ENCODE measurements at places on chromosomes 16 and 17. TPM values are rescaled to one million over a fixed set of nuclear protein-coding genes. Genes with fewer than 3 reads are reported as not detected.
A peak's percentile ranks its signal among the peaks of the same experiment; 100 is the strongest.

- H3K4me1 ChIP-seq: no peaks in the 10 kb centered on the region
- H3K36me3 ChIP-seq: no peaks in the 10 kb centered on the region
Observed at GRCh38 chr17:74089869-74090464, 113.5 kb upstream of the RPL38 start.

DNA sequence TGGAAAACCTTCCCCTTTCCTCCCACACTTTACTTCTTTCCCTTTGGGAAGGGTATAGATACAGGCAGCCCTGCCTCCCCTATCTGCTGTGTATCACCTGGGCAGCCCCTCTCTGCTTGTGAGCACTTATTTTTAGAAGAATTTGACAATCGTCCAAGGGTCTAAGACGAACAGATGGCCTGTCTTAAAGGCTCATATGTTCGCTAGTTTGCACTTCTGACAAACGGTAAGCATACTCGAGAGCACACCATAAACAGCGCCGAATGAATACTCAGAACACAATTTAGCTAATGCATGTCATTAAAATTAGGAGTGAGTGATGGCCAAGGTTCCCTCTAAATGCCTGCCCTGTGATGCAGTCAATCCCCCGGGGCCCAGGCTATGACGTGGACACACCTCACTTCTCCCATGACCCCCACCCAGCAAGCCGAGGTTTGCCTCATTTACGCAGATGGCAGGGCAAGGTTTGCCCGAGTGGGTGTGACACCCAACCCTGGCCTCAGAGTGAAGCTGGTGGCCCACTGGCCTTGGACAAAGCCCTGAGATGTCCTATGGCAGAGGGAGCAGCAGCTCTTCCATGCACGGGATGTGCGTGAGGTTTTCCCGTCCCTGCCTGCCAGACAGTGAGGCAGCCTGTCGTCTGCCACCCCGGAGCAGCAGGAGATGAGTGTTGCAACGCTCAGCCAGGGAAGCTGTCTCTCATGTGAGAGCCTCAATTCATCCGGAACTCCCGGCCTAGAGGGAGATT, 125.2 kb downstream of the C16orf78 start:
- H3K27ac ChIP-seq: no peak overlapping the region
- no peak for DNase-seq
- H3K36me3 ChIP-seq: no peaks in the 10 kb centered on the region
- H3K4me1 ChIP-seq: no peaks in the 10 kb centered on the region
- H3K27me3 ChIP-seq: no peaks in the 10 kb centered on the region
- H3K4me3 ChIP-seq: no peak overlapping the region

- H3K27me3 ChIP-seq: no peaks in the 10 kb centered on the region
- H3K4me1 ChIP-seq: peaks cover 7% of the 10 kb centered on the region
- no peak for DNase-seq
- H3K4me3 ChIP-seq: no peak overlapping the region
Observed at GRCh38 chr16:66525396-66526180, 24.3 kb downstream of the TK2 start.

DNA sequence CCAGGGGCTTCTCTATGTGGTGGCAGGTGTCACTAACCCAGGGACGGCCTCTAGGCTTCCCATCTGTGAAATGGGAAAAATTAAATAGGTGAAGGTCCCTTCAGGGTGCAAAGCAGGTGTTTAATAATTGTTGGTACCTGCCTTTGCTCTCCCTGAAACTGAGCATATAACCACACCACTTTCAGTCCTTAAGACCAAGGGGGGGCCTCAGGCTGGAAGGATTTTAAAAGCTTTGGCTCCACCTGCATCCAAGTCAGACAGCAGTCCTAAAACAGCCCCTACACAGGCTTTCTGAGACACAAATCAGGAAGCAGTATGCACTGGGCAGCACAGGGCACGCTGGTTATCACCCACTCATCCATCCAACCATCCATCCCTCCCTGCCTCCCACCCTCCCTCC, 55.0 kb downstream of the TK2 start:
- no peaks in the 10 kb centered on the region for H3K27me3 ChIP-seq
- no peaks in the 10 kb centered on the region for H3K4me1 ChIP-seq
- no peak for DNase-seq
- no peaks in the 10 kb centered on the region for H3K36me3 ChIP-seq

DNA sequence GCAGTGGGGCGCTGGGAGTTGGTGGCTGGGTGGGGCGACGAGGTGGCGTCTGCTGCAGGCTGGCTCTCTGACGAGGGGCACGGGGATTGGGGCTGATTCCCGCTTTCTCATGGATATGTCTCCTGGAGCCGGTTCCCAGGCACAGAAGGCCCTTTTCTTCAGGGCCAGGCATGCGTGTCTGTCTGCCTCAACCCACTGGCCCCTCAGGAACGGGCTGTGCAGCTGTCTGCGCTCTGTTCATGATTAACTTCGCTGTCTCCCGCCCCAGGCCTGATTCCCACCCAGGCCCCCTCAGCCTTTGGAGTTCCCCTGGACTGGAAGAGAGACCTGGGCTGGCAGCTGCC, 53.1 kb downstream of the RAP1GAP2 start:
- H3K4me3 ChIP-seq: no peak overlapping the region
- no peaks in the 10 kb centered on the region for H3K4me1 ChIP-seq
- no peaks in the 10 kb centered on the region for H3K36me3 ChIP-seq
- H3K27ac ChIP-seq: no peak overlapping the region

- H3K27ac ChIP-seq: peak overlapping the region; percentile 90
- H3K36me3 ChIP-seq: no peaks in the 10 kb centered on the region
- DNase-seq: peak; percentile 95
- H3K4me3 ChIP-seq: peak overlapping the region; percentile 10
- peaks cover 5% of the 10 kb centered on the region for H3K4me1 ChIP-seq
- no peaks in the 10 kb centered on the region for H3K27me3 ChIP-seq
Observed at GRCh38 chr16:68257906-68258800, 6.2 kb upstream of the SLC7A6 start.

- peaks cover 13% of the 10 kb centered on the region for H3K36me3 ChIP-seq
- no peaks in the 10 kb centered on the region for H3K27me3 ChIP-seq
- H3K4me1 ChIP-seq: peaks cover 43% of the 10 kb centered on the region
- peak; percentile 68 for DNase-seq
- peak within 1 kb of the TSS; percentile 95 for H3K27ac ChIP-seq
Observed at GRCh38 chr17:18258356-18259038, at the start of gene FLII. TSS of gene FLII (minus strand) at chr17:18258738. CDS start at chr17:18258690, 48 bp downstream.

DNA sequence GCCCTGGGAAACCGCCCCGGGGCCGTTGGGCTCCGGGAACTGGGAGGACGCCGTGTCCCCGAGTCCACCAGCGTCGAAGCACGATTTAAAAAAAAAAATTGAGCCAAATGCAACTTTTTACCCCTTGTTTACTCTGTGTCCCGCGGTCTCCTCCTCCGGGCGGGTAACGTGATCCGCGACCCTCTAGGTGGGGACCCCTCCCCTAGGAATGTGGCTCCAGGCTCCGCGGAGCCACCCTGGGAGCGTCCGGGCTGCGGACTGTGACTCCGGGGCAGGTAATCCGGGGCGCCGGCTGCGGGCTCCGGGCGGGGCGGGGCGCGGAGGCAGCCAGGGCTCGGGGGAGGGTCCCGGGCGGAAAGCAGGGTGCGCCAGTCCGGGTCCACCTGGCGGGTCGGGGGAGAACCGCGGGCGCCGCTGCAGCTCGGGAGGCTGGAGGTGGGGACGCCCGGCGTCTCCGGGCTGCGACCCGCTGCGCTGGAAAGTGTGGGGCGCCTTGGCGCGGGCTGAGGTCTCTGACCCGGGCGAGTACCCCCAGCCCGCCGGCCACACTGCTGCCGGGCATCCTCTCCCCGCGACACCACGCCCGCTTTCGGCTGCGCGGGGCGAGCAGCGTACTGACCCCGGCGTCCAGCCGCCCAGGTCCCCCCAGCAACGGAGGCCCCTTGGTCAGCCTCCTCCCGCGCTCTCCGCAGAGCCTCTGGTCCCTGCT, 852 bp upstream of the HELZ start:
- H3K27ac ChIP-seq: peak overlapping the region; percentile 72
- H3K27me3 ChIP-seq: no peaks in the 10 kb centered on the region
- DNase-seq: peak; percentile 87
- no peaks in the 10 kb centered on the region for H3K36me3 ChIP-seq

DNA sequence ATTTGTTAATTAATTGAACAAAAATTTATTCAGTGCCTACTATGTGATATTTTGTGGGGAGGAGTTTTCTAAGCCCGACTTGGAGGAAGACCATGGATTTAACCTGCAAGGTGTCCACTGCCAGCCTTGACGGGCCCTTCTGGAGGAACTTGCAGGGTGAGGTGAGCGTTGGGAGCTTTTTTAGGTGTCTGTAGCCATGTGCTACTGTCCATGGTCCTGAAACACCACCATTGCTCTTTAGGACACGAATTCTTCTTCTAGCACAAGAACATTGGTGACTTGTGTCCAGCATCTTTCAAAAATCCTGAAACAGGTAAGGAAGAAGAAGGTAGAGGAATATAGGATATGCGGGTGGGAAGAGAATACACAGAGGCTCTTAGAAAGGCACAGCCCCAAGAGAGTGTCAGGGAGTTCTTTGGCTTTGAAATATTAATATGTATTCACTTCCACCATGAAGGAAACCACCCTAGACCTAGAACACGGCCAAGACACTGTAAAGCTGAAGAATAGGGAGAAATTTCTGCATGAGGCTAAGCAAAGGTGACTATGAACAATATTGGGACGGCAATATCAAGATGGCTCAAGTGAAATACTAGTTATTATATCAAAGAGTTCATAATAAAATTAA, 27.9 kb upstream of the OR4D1 start:
- H3K27me3 ChIP-seq: no peaks in the 10 kb centered on the region
- H3K4me3 ChIP-seq: no peak overlapping the region
- DNase-seq: peak; percentile 80
- H3K36me3 ChIP-seq: no peaks in the 10 kb centered on the region

DNA sequence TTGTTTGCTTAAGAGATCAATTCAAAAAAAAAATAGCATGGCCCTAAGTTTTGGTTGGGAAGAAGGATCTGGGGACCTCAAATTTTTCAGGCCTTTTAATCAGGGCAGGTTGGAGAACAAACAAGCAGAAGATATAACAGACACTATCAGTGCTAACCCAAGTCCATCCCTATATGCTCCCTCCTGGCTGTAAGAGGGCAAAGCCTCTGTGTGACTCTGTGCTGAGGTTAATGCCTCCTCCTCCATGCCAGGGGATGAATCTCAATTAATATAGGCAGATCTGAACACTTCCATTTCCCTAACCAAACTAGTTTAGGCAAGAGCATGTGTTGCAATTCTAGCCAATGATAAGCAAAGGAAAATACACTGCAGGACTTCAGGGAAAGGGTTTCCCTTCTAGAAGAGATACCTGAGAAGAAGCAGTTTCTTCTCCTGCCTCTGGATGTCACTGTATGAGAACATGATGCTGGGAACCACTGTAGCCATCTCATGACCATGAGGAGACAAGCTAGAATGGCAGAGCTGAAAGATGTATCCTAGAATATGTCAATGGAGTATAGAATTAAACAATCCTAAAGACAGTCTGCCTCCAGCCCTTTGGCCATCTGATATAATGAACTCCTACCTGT, 76.0 kb downstream of the CHD9NB start:
- no peak overlapping the region for H3K27ac ChIP-seq
- no peaks in the 10 kb centered on the region for H3K27me3 ChIP-seq

CLDN6 gene
- total RNA-seq: 0.47 TPM

ACSM5 gene
- 8.6 TPM for total RNA-seq

SLFN14 gene
- total RNA-seq: 0.09 TPM
